ENCODE measurements at places on chromosomes 13 and 19.
A peak's percentile ranks its signal among the peaks of the same experiment; 100 is the strongest.

- no peak for DNase-seq
Measured at GRCh38 chr19:10617409-10618121, 7.8 kb upstream of the SLC44A2 start.

GRCh38 chr13:76861859-76862258 lies 24.3 kb downstream of the KCTD12 start:
- DNase-seq: no peak

GRCh38 chr13:101258071-101258470 lies 158.2 kb downstream of the NALCN start:
- DNase-seq: peak; percentile 45

DNA sequence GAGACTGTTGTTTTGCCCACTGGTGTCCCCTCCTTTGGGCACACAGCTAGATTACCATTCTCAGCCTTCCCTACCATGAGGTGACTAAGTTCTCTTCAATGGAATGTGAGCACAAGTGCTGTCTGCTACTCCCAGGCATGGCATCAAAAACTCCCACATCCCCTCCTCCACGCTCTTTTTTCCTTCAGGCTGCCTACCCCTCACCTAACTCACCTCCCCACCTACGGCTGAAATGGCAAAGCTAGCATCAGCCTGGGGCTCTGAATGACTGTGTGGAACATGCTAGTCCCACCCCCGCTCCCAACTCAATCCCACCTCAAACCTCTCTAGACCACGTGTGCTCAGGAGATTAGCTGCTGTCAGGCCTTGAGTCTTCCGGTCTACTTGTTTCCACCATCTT lies 512.2 kb downstream of the DIAPH3 start:
- DNase-seq: no peak

- no peak for DNase-seq
Measured at GRCh38 chr19:28475525-28475924, 737.4 kb downstream of the UQCRFS1 start.

DNA sequence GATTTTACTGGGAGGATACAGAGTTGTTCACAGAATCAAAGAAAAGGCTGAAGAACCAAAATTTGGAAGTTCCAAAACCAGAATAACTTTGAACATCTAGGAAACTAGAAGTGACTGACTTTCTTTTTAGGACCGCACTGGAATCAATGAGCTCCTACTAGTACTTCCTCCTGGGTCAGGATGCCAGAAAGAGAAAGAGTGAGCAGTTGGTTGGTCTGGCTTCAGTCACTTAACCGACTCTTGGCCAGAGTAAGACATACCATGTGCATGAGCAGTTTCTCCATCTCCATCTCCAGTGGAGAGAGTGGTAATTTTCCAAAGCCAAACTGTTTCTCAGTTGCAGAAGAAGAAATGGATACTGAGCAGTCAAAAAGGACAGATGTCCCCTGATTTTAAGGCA lies 27.1 kb upstream of the MTUS2 start:
- DNase-seq: no peak

DNA sequence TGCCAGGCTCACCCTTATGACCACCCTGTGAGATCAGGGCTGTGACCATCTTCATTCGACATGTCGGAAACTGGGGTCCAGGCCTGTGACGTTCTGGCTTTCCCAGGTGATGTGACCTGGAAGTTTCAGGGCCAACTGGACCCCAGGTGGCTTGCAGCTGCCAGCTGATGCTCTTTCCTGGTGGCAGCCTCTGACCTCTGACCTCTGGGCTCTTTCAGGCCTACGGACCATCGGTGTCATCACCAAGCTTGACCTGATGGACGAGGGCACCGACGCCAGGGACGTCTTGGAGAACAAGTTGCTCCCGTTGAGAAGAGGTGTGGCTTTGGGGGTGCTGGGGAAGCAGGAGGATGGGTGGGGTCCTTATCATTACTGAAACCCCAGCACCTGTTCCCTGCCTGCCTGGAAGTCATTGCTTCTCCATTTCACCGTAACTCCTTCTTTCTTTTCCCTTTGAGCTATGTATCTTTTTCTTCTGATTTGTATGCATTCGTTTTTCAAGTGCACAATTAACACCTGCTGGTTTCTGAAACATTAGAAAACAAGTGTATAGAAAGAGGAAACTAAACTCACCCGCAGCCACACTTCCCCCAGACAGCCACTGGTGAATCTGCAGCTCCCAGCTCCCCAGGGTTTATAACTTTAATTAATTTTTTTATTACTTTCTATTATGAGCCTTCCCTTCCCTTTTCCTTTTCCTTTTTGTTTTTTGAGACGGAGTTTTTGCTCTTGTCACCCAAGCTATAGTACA lies 58.9 kb downstream of the TMED1 start:
- DNase-seq: no peak

GRCh38 chr19:45409557-45409920 lies 3.1 kb downstream of the POLR1G start:
- no peak for DNase-seq

GRCh38 chr13:74554569-74555275 lies 420.5 kb upstream of the KLF12 start:
- no peak for DNase-seq

DNA sequence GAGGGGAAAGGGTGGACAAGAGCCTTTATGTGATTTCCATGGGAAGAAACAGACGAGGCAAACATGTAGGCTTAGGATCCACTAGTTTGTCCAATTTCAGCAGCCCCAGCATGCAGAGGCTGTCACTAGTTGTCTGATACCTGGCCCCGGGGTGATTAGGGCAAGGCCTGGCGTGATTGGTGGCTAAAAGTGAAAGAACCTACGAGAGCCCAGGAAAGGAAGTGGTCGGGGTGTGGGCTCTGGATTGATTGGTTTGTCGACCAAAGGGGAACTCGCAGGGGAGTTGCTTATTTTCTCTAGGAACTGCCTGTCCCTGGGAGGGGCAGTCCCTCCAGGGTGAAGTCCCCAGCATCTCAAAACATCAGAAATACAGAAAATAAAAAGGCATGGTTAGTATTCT lies 64.2 kb upstream of the UQCRFS1 start:
- DNase-seq: no peak

DNA sequence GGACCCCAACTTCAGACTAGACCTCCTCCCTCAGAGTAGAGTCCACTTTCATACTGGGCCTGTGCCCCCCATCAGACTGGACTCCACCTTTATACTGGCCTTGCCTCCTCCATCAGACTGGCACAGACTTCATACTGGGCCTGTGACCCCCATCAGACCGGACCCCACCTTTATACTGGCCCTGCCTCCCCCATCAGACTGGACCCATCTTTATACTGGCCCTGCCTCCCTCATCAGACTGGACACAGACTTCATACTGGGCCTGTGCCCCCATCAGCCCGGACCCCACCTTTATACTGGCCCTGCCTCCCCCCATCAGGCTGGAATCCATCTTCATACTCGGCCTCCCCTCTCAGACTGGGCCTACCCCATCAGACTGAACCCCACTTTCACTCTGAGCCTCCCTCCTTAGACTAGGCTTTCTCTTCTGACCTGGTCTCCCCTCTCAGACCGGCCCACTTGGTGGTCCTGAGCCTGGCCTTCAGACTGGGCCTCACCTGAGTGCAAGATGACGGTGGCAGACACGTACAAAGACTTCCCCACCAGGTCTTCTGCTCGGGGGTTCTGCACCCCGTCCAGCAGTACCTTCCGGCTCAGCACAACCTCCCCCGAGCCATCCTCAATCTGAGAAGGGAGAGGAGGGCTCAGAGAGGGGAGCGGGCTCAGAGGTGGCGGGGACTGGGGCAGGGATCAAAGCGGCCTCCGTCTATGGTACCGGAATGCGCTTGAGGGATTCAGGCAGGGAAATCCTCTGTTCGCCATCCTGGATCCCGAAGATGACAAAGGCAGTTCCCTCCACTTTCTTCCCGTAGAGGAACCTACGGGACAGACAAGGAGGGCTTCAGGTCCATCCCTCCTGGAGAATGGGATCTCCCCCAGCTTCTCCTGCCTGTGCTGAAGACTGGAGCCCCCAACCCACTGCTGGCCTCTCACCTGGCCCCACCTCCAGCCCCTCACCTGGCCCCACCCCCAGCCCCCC lies 7.5 kb downstream of the C3 start:
- DNase-seq: no peak

DNA sequence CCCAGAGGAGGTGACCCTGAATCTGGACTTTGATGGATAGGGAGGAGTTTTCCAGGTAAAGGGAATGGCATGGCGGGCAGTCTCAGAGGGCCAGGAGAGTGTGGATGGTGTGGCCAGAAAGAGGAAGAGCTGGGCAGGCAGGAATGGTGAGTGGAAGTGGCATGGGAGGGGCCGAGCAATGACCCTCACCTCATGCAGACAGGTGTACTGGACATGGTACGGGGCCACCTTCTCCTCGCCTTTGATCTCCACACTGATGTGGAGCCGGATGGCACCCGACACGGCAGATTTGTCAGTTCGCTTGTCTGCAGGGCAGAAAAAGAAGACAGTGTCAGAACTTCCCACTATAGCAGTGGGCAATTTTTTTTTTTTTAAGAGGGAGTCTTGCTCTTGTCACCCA lies 45.5 kb downstream of the UNC13A start:
- DNase-seq: no peak

DNA sequence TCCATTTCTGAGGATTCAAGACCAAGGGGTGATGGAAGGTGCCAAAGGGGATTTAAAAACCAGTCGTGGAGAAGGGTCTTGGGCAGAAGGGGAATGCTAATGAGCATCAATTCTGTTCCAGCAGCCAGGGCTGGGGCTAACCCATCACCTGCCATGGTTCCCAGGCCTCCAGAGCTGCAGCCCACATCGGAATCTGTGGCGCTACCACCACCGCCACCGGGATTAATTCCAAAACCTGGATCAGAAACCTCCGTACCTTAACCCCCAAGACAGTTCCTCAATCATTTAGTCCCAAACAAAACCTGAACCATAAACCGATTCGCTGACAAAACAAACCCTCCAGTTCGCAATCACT lies 583 bp downstream of the ZNF615 start:
- DNase-seq: no peak

DNA sequence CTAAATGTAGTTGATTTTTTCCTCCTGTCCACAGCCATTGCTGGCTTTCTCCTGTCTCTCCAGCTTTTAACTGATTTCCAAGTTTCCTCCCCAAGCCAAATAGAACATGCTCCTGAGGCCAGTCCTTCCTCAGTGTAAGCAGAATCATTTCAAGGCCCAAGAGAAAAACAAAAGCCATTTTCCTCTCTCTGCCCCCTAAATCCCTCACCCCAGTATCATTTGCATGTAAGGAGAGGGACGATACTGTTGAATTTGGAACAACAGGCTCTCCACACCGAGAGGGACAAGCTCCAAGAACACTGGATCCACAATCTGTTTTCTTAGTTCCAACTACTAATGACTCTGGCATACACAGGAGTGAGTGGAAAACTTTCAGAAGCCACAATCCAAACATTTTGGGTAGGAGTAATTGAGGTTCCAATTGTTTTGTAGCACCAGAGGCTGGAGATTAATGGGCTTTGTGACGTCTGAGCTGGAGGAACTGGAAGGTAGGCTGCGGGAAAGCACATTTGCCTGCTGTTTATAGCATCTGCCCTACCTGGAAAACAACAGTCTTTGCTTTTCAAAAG lies 156.8 kb downstream of the FLT1 start:
- DNase-seq: no peak

DNA sequence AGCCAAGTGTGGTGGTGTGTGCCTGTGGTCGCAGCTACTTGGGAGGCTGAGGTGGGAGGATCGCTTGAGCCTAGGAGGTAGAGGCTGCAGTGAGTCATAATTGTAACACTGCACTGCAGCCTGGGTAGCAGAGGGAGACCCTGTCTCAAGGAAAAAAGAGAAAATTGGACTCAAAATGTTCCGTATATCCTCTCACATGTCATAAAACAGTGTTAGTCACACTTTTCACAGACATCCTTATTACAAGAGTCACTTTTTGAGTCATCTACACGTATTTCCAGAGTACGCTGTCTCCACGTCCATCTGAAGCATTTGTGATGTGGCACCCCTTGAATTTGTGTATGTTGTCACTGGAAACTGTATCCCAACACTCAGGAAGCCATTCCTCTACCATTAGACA lies 133.0 kb downstream of the SIPA1L3 start:
- no peak for DNase-seq

DNA sequence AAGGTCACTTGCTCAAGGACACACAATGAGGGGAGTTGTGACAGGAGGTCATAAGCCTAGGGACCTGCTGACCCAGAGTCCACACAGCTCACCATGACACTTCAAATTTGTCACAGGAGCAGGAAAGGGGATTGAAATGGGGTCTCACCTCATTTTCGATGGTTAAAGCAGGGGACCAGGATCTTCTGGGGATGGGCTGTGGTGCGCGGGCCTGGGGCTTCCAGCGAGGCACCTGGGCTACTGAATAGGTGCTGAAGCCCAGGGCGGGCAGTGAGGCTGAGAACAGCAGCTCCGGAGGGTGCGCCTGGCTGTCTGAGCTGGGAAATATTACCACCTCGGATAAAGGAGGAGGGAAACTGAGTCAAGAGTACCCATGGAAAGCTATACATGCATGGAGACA lies 11.0 kb downstream of the MAN2B1 start:
- no peak for DNase-seq

All from KG1 (cell line).